Posterior vena cava (tissue), 2 donors: ENCODE measurements at places on chromosomes 16 and 17. TPM values are rescaled to one million over a fixed set of nuclear protein-coding genes. Genes with fewer than 3 reads are reported as not detected.

GRCh38 chr16:49875806-49876715, 20.1 kb upstream of the ZNF423 start:
- no peak for DNase-seq

GRCh38 chr17:17566896-17567513, 24.5 kb downstream of the PEMT start:
- no peak for DNase-seq

- DNase-seq, result no peak
These were observed 32.3 kb downstream of the PECAM1 start for GRCh38 chr17:64358261-64358788.

- peak; percentile 92 for DNase-seq
These were observed at the start of gene TMEM220 for GRCh38 chr17:10729334-10730193. TSS of gene TMEM220 (minus strand) at chr17:10730023. CDS start at chr17:10729851, 172 bp downstream.

The KCNH4 gene
- 0.23 TPM for total RNA-seq

The KIF18B gene
- total RNA-seq, result 0.65 TPM
